Occipital lobe (tissue), 3 donors: ENCODE measurements at places on chromosomes 2 and 18. TPM values are rescaled to one million over a fixed set of nuclear protein-coding genes. Genes with fewer than 3 reads are reported as not detected.

MALL gene
- 0.94 TPM for total RNA-seq

INPP4A gene
- 125 TPM for total RNA-seq

CDK15 gene
- not detected for total RNA-seq

REG3G gene
- total RNA-seq = not detected

EIPR1 gene
- 30.3 TPM for total RNA-seq

CIDEA gene
- total RNA-seq = 3.3 TPM

HK2 gene
- 5.3 TPM for total RNA-seq

IFT172 gene
- total RNA-seq = 28.5 TPM

AKAIN1 gene
- total RNA-seq = 3.6 TPM

DNAJC10 gene
- 61.9 TPM for total RNA-seq

MAB21L4 gene
- not detected for total RNA-seq

NT5C1B gene
- not detected for total RNA-seq

TMEM178A gene
- total RNA-seq = 25.1 TPM

TUBA4B gene
- total RNA-seq = not detected

CCDC178 gene
- total RNA-seq = 1.1 TPM

NMUR1 gene
- not detected for total RNA-seq

ZNF521 gene
- 8.4 TPM for total RNA-seq

UCN gene
- total RNA-seq = 1.1 TPM

GAREM1 gene
- total RNA-seq = 22.0 TPM

OST4 gene
- total RNA-seq = 132 TPM

SLC19A3 gene
- 1.2 TPM for total RNA-seq

GAD1 gene
- 58.2 TPM for total RNA-seq

TMEM17 gene
- total RNA-seq = 6.4 TPM

SERPINB3 gene
- not detected for total RNA-seq

LRP2 gene
- total RNA-seq = 0.16 TPM

PCARE gene
- under 0.01 TPM for total RNA-seq

STARD6 gene
- total RNA-seq = not detected

GCG gene
- total RNA-seq = not detected

TBR1 gene
- 53.7 TPM for total RNA-seq

PTMA gene
- 647 TPM for total RNA-seq

MPPE1 gene
- total RNA-seq = 17.6 TPM

LIPG gene
- 18.2 TPM for total RNA-seq

LYPD1 gene
- total RNA-seq = 17.8 TPM

GPR35 gene
- total RNA-seq = 0.31 TPM

D2HGDH gene
- 8.0 TPM for total RNA-seq

UGT1A8 gene
- not detected for total RNA-seq

GBX2 gene
- not detected for total RNA-seq

CPLX4 gene
- not detected for total RNA-seq

SERPINB11 gene
- not detected for total RNA-seq

SERPINB2 gene
- 0.62 TPM for total RNA-seq

DLGAP1 gene
- total RNA-seq = 80.2 TPM

GGCX gene
- total RNA-seq = 32.6 TPM

PIKFYVE gene
- total RNA-seq = 57.1 TPM

DNAH7 gene
- 16.5 TPM for total RNA-seq

TTC21B gene
- total RNA-seq = 68.3 TPM

WDPCP gene
- 48.0 TPM for total RNA-seq

LYPD6 gene
- 14.3 TPM for total RNA-seq

SUMO1 gene
- total RNA-seq = 172 TPM

IL1R2 gene
- not detected for total RNA-seq

EVX2 gene
- total RNA-seq = not detected

KCNJ3 gene
- 22.8 TPM for total RNA-seq

ANTXR1 gene
- 9.8 TPM for total RNA-seq

RTP5 gene
- 2.5 TPM for total RNA-seq

RGPD4 gene
- total RNA-seq = not detected

WDSUB1 gene
- total RNA-seq = 30.9 TPM
